Left hindlimb (tissue), 1 donor: ENCODE measurements at places on chromosomes 5 and 9.

DNA sequence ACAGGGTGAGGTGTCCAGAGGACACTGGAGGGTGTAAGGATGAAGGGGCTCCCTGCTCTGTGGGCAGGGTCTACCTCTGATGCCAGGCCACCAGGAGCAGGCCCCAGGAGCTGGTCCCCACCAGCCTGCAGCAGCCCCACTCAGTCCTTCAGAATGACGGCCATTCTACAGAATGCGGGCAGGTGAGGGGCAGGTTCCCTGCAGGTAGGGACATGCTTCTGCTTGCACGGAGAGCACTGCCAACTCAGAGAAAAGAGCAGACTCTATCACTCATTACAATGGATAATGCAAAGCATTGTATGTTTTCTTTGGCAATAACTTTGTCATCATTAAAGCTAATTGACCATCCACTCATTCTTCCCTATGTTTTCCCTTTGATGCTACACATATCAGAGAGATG lies 39.0 kb downstream of the DDX31 start:
- no peak for DNase-seq

GRCh38 chr5:169874621-169875020 lies 105.7 kb downstream of the INSYN2B start:
- no peak for DNase-seq

DNA sequence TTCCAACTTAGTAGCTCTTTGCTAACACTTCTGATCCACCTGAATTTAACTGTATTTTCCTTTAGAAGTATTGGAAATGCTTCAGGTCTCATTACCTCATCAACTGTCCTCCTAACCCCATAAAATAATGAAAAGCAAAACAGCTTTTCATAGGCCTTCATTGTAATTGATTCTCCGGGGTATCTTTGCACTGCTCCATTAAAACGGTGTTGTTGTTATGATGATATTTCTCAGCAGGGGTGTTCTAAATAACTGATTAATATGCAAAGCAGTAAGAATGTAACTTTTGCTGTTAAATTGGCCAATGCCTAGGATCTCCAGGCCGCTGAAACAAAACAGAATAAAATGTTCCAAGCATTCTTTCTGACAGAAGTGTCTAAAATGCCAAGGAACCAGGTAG lies 1983.2 kb downstream of the EFNA5 start:
- DNase-seq = no peak

GRCh38 chr5:171984748-171985419 lies 21.6 kb downstream of the FBXW11 start:
- DNase-seq = no peak

DNA sequence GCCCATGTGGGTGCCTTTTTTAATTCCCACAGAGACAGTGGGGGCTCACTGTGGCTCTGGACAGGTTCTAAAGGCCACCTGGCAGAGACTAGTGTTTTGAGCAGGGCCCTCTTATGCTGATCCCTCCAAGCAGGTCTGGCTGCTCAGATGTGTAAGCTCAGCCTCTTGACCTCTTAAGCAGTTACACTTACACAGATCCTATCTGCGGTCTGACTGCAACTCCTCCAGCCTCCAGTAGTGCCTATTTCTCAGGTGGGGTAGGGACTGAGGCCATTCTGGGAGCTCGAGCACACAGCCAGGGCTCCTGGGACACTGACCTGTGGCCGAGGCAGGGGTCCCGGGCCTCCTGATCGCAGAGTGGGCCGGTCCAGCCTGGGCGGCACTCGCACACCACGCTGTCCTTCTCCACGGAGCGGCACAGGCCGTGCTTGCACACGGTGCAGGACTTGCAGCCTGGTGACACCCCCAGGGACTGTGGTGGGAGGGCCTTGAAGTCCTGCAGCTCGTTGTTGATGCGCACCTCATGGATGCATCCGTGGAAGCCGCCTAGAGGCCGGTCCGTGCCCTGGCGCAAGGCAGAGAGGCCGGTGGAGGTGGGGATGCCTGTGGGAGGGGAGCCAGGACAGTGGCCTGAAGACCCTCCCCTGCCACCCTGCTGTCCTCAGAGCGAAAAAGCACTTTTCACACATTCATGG lies 91.9 kb upstream of the PANK3 start:
- no peak for DNase-seq

- no peak for DNase-seq
These were observed 34.2 kb upstream of the CHD1 start for GRCh38 chr5:98963019-98963418.

DNA sequence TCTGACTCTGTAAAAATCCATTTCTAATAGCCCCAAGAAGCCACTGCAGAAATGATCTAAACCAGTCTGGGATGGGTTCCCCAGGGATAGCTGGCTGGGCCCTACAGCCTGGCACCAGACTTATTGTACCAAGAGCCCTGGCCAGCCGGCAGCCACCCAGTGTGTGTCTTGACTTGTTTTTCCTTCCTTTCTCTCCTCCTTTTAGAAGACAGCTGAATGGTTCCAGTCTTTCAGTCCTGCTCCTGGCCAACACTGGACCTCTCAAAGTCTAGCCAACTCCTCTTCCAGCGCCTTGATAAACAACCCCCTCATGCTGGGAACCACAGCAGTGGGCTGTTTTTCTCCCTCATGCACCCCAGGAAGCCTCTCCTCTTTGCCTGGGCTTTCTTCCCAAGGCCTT lies 34.1 kb downstream of the ATOX1 start:
- DNase-seq = no peak

GRCh38 chr5:178078197-178079010 lies 34.9 kb upstream of the N4BP3 start:
- peak; percentile 48 for DNase-seq

GRCh38 chr9:86788456-86788855 lies 158.8 kb downstream of the GAS1 start:
- DNase-seq = no peak

DNA sequence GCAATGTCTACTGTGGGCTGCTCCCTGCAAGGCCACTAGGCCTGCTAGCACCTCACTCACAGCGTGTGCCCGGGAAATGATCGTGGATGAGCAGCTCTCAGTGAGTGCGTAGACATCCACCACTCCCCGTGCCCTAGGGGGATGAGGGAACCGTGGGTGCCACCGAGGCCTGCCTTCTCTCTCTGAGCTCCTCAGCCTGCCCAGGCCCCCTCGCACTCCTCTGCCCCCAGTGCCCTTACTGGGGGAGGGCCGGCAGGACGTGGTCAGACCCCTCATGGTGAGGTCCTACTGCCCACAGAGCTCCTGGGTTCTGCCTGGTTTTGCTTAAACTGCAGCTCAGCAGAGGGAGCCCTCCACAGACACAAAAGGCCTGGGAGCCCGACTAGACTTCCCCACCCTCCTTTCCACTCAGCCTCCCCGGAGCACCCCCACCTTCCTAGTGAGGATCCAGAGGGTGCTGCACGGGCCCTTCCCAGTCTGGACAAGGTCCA lies 220.0 kb downstream of the CACNA1B start:
- no peak for DNase-seq

GRCh38 chr9:34254966-34255825 lies 73.9 kb downstream of the KIF24 start:
- DNase-seq = no peak

DNA sequence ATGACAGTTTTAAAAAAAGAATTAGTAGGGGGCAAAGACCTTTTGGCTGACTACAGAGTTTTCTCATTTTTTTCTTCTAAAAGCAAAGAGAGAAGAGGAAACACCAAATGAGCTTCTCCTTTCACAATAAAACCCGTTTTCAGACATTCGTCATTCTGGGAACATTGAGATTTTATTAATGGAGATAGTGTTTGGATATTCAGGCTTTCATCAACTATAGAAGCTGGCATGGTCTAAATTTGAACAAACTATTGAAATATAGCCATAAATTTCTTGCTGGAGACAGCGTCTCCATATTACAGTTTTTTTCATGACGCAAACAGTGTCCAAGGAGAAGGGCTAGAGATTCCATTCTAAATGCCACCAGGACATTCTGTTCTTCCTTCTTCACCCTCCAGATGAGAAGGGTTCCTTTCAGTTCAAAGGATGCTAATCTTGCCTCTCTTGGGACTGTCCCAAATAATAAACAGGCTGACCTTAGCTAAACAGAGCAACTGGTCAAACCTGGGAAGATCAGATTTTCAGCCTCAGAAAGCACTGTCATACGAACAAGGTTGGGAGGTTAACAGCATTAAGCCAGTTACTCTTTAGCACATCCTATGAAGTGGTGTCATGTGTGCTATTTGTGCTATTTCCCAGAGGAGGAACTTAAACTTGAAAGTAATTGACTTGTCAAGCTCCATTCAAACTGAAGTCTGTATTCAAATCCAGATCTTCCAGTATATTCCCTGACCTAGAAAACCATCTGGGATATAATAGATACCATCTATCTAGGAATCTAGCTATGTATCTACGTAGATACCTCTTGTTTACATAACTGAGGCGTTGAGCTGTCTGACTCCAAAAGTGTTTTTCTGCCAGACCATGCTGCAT lies 125.6 kb downstream of the LPAR1 start:
- DNase-seq = no peak

- DNase-seq = no peak
These were observed 61.3 kb upstream of the MOCS2 start for GRCh38 chr5:53170746-53171349.

- DNase-seq = no peak
These were observed 80.9 kb downstream of the BARX1 start for GRCh38 chr9:93874242-93874641.

DNA sequence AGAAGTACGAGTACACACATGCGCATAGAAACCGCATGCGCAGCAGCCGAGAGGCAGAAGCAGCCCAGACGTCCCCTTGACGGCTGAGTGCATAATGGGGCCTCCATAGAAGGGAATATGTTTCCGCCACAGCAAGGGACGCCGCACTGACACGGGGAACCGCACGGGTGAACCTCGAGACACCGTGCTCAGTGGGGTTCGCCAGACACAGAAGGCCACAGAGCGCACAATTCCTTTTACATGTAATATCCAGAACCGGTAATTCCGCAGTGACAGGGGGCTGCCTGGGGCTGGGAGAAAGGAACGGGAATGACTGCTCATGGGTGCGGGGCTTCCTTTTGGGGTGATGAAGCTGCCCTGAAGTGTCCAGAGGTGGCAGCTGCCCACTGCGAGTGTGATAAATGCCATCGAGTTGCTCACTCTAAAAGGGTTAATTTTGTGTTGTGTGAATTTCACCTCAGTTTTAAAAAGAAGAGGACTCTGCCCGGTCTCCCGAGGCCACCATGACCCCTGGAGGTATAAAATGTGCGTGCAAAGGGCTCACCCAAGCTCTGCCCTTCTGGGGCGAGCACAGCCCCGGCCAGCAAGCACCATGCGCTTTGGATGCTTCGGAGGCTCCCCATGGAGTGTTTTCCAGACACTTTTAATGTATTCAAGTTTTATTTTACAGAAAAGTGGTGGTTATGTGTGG lies 29.7 kb downstream of the MRPL36 start:
- DNase-seq = no peak

- no peak for DNase-seq
These were observed 42.8 kb upstream of the PDE8B start for GRCh38 chr5:77167695-77168121.

GRCh38 chr5:149633476-149634350 lies 52.4 kb downstream of the ARHGEF37 start:
- DNase-seq = no peak

DNA sequence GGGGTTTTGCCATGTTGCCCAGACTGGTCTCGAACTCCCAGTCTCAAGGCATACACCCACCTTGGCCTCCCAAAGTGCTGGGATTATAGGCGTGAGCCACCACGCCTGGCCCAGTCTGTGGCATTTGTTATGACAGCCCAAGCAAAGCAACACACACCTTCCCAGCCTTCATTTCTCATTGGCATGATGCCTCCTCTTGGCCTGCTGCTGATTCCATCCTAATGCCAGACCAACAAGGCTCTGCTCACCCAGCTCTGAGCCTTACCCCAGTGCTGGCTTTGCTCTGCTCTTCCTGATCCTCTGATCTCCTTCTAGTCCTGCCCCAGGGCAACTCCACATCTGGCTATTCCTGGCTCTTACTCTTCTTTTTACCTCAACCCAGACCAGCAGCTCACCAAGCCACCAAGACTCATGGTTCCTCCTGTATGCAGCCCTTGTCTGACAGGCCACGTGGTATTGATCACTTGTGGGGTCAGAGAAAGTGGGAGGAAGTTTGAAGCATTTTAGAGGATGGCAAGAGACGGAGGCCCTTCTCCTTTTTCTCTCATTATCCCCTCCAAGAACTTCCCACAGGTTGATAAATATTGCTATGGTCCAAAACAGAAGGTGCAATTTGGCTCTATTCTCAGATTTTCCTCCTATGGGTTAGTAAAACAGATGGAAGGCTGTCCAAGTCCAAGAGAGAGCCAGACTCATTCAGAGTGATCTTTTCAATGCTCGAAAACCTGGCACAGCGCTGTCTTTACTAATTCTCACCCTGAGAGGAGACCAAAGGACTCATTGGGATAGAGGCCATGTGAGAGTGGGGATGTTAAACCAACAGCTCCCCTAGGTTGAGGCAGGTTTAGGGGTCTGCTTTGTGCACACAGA lies 958 bp downstream of the CD180 start:
- no peak for DNase-seq

- DNase-seq = no peak
These were observed 83.7 kb upstream of the ORM1 start for GRCh38 chr9:114238891-114239875.

- no peak for DNase-seq
These were observed 182.2 kb upstream of the ISL1 start for GRCh38 chr5:51201024-51201423.

GRCh38 chr9:114719290-114719689 lies 37.3 kb upstream of the TEX48 start:
- no peak for DNase-seq

GRCh38 chr9:89444274-89444673 lies 53.6 kb downstream of the SEMA4D start:
- DNase-seq = no peak

- DNase-seq = no peak
These were observed 228.2 kb upstream of the TYRP1 start for GRCh38 chr9:12464910-12465512.

- no peak for DNase-seq
These were observed 850 bp downstream of the RRAGA start for GRCh38 chr9:19049917-19050636.

- DNase-seq = no peak
These were observed 31.7 kb downstream of the MAPKAP1 start for GRCh38 chr9:125674981-125675973.
